Hematopoietic multipotent progenitor cell treated with erythropoietin and hydrocortisone succinate and interleukin-3 and kit ligand, for 4 days (in vitro differentiated cells): ENCODE measurements at places on chromosomes 5 and 9.

- DNase-seq = no peak
Observed at GRCh38 chr5:147956842-147957223, 50.5 kb upstream of the C5orf46 start.

GRCh38 chr9:114417511-114417910, 29.7 kb upstream of the AKNA start:
- no peak for DNase-seq

- peak; percentile 91 for DNase-seq
Observed at GRCh38 chr5:142866563-142867275, 96.5 kb downstream of the ARHGAP26 start.

- DNase-seq = peak; percentile 92
Observed at GRCh38 chr5:137995077-137995748, 37.7 kb downstream of the FAM13B start.

DNA sequence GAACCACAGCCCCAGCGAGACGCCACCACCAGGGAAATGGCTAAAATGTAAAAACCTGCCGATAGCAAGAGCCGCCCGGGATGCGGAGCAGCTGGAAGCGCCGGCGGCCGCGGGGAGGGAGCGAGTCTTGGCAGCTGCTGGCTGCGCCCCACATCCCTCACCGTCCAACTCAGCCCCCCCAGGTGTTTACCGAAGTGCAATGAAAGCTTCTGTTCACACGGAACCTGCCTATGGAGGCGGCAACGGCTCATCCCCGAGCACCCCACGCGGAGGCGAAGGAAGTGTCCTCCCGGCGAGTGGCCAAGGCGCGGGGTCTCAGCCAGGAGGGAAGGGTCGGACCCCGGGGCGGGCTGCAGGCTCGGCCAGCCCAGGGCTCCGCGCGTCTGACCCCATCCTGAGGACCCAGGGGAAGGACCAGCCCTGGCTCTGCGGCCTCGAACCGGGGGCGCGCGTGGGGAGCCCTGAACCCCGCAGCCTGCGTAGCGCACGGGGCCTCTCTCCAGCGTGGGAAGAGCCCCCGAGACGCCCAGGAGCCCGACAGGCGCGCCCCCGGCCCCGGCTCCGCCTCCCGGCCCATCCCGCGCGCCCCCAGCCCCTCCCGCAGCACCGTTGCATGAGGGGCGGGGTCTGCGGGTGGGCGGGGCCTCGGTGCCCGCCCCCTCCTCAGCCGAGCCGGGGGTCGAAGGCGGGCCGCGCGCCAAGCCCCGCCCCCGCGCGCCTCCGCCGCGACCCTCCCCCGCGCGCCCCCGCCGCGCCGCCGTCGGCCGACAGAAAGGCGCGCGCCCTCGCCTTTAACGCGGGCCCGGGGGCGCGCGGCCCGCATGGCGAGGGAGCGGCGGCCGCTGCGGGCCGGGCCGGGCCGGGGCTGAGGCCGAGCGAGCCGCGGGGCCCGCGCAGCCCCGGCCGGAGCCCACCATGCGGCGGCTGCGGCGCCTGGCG, at the start of gene DIPK1B:
Gene DIPK1B (plus strand): TSS at position 822 of the 939 bp plus-strand sequence. CDS start 94 bp downstream, at position 916.
- peak; percentile 71 for DNase-seq

DNA sequence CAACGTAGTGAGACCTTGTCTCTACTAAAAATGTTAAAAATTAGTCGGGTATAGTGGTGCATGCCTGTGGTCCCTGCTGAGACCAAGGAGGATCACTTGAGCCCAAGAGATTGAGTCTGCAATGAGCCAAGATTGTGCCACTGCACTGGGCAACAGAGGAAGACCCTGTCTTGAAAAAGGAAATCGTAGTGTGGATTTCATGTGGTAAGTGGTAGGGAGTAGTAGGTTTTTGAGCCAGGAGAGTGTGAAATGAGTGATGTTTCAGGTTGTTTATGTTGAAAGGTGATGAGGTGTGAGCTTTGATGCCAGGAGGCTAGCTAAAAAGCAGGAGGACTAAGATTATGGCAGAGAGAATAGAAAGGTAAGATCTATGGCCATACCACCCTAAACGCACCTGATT, 5.9 kb downstream of the MATR3 start:
- no peak for DNase-seq

GRCh38 chr5:142871363-142872193, 101.4 kb downstream of the ARHGAP26 start:
- no peak for DNase-seq

- DNase-seq = no peak
Observed at GRCh38 chr9:116144038-116144437, 9.6 kb upstream of the PAPPA start.

DNA sequence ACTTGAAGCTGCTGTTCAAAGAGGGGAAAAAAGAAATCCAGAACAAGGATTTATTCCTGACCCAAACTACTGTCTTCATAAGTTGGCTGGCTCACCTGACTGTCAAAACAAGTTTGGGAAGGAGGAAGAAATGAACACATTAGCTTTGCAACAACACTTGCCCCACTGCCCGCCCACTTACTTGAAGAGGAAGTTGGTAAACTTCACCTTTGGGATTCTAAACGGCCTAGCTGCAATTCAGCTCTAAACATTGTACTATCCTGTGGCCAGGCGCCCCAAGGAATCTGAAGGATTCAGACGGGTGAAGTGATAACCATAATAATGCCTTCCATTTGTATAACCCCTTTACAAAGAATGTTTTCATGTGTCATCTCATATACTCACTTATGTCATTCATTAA, 199.4 kb downstream of the ARRDC3 start:
- peak; percentile 25 for DNase-seq

- DNase-seq = no peak
Observed at GRCh38 chr9:111832449-111832848, 37.7 kb upstream of the SHOC1 start.

GRCh38 chr5:14090290-14090689, 52.9 kb upstream of the TRIO start:
- DNase-seq = no peak

DNA sequence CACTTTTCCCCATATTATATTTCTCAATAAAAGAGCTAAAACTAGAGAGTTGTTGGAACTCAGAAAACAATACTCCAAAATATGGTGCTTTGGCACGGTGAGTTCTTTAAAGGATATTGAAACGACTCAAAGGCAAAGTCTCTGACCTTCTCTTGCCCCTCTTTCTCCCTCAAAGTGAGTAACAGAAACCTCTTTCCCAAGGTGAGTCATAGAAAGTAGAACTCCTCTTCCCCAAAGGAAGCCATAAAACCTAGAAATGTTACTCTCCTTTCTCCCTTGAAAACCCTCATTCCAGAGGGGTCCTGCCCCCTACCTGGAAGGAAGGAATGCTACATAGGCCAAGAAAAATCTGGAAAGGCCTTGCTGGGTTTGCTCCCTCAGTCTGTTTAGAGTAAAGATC, 47.5 kb downstream of the RAPGEF6 start:
- no peak for DNase-seq

GRCh38 chr5:138660051-138660572, 84.9 kb upstream of the HSPA9 start:
- DNase-seq = no peak

DNA sequence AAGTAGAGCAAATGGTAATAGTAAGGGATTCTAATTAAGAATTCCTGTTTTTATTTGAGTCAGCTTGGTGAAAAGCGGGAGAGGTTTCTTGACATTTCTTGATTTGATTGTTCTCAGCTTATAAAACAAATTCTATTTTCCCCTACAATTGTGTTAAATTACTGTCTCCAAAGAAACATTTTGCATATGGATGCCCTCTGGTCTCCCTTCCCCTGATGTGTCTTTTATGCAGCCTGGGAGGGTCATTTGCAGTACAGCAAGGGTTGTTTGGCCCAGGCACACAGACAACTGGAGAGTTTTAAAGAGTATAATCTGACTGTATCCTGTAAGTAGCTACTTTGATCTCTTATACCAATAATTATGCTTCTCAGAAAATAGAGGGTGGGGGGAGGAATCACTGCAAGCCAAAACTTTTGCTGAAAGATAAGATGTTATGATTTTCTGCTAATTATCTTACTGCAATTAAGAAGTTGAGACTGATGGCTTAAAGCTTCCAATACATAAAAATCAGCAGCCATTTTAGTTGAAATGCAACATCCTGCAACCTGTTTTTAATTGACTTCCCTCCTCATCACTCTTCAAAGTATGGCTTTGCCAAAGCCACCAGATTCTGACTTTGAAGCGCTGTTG, 204.1 kb upstream of the SEMA6A start:
- no peak for DNase-seq

GRCh38 chr5:54611290-54611951, 93.9 kb downstream of the SNX18 start:
- DNase-seq = peak; percentile 20

DNA sequence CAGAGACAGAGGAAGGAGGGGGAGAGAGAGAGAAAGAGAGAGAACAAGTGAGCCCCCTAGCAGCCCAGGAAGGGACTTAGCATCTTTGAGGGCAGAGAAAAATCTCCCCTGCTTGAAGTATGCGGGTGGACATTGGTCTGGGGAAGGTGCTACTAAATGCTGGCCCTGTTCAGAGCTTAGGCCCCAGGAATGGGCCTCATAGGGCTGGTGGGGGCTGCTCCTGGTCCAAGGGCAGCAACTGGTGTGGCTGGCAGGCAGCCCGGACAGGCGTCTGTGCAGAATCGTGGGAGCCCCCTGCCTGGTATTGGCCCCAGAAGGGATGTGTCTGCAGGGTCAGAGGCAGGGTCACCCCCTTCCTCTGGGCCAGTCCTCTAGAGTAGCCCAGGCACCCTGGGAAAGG, 47.8 kb upstream of the SUSD3 start:
- no peak for DNase-seq

DNA sequence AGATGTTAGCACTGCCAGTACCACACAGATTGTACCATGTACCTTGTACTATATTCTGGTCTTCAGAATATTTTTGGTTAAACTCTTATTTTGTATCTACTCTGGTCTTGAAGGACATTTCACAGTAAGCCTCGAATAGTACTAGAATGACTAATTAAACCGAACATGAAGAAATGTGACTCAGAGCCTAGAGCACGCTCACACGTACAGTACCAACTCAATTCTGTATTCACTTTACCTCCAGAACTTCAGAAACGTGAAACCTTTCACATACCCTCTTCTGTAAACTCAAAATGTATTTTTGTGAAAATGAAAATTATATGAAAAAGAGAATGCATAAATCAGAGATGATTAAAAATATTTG, 112.8 kb downstream of the MVB12B start:
- no peak for DNase-seq

DNA sequence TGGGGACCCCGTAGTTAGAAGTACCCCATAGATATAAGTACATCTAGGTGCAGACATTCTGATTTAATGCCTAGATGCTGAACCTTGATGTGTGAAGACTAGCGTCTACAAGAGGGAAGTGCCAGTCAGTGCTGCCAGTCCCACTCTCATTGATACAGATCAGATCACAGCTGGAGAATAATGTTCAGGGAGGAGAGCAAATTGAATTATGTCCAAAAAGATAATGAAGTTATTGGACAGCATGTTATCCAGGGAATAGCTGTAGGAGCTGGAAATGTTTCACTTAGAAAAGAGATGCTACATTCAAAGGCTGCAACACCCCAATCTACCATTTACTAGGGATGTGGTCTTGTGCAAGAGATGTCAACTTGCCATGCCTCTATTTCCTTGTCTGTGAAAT, 15.9 kb upstream of the RNF183 start:
- DNase-seq = no peak

GRCh38 chr9:122097679-122098315, 4.7 kb upstream of the TTLL11 start:
- no peak for DNase-seq

DNA sequence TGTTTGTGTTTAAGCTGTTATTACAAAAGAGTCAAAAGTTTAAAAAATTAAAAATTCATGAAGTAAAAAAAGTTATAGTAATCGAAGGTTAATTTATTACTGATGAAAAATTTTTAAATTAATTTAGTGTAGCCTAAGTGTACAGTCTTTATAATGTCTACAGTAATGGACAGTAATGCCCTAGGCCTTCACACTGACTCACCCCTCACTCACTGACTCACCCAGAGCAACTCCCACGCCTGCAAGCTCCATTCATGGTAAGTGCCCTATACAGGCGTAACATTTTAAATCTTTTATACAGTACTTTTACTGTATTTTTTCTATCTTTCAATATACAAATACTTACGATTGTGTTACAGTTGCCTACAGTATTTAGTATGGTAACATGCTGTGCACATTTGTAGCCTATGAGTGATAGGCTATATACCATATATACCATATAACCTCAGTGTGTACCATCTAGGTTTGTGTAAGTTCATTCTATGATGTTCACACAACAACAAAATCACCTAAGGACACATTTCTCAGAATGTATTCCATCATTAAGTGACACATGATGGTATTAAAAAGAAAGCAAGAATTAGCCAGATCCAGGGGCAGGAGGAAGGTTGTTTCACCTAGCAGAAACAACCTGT, 40.1 kb downstream of the DCAF10 start:
- peak; percentile 25 for DNase-seq

DNA sequence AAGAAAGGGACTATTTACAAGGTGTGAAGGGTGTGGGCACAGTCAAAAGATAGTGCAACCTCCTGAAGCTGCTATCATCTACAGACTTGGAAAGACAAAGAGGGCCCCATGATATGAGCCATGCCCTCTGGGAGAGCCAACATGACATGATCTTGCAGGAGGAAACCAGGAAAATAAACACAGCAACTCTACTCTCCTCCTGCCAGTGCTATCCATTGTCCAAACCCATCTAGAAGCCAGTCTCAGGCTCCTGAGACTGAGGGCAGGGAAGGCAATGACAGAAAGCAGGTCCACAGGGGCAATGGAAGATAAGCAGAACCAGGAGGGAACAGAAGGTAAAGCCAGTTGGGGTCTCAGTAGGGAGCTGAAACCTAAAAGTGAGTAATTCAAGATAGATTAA, 37.1 kb downstream of the PLPP1 start:
- no peak for DNase-seq

GRCh38 chr9:133727277-133727875, 10.8 kb downstream of the SARDH start:
- no peak for DNase-seq

- DNase-seq = peak; percentile 51
Observed at GRCh38 chr5:54620141-54620933, 102.8 kb downstream of the SNX18 start.

- DNase-seq = no peak
Observed at GRCh38 chr9:129410226-129410625, 210.7 kb downstream of the C9orf50 start.

DNA sequence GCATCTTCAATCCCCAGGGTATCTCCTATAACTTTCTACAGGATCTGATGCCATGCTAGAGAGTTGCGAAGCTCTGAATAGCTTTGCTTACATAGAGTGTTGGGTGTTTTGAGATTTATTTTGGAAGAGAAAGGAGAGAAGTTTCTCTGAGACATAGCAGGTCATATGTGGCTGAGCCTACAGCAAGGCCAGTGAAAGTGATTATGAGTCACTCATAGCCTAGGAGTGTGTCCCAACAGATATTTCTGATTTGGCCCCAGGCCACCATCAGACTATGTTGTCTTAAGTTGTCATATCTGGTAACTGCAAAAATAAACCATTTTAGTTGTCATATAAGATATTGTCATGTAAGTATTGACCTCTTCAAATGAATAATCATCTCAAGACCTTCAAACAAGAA, 132.0 kb upstream of the RAI14 start:
- DNase-seq = no peak
